COR-L47 (cell line): ENCODE measurements at places on chromosomes 6 and 20.

GRCh38 chr6:98747960-98748359 is 86.4 kb upstream of the POU3F2 start:
- DNase-seq: no peak

DNA sequence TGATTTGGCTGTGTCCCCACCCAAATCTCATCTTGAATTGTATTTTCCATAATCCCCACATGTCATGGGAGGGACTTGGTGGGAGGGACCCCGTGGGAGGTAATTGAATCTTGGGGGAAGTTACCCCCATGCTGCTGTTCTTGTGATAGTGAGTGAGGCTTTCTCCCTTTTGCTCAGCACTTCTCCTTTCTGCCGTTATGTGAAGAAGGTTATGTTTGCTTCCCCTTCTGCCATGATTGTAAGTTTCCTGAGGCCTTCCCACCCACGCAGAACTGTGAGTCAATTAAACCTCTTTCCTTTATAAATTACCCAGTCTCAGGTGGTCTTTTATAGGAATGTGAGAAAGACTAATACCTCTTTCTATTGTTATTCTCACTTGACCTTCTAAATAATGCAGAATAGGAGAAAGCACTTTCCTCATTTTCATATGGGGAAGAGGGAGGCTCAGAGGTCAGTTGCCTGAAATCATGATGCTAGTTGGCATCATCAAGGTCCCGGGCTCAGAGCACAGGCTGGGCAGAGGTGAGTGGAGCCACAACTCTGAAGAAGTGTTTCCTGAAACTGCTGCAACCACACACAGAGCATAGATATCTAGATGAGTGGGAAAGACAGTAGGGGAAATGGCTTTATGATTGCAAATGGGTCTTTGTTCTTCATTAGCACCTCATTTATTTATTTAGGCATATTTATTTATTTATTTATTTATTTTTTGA is 191.0 kb downstream of the QKI start:
- no peak for DNase-seq

DNA sequence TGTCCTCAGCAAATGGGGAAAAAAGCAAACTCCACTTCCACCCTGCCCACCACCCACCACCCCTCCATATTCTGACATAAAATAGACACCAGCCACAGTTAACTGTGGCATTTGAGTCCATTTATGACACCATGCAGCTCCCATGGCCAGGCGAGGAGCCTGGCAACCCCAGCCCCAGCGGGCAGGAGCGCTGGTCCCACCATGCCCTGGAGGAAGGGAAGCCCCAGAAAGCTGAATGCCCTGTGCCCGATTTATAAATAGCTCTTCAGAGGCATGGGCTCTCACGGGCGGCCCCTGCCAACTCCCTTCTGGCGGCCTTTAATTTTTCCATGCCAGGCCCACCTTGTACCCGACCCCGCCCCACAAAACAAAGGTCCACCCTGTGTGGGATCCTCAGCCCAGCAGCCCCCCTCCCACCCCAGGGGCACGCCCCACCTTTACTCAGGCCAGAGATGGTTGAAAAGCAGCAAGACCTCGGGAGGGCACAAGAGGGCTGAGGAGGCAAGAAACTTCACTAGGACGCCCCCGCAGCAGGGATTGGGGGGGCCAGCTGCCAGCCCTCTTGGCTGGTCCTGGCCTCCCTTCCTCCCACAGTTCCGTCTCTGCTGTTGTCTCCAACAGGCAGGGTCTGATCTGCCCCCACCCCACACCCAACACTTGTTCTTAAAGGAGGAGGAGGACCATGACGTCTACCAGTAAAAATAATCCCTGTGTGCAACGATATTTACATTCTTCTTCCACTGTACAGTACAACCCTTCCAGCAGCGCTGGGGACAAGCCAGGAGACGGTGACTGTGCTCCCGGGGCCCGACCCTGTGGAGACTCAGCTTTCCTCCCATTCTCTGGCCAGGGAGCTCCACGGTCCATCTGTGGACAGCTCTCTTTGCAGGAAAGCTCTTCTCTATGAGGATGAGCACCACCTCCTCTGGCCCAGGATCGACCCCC is 115.6 kb upstream of the CDYL start:
- no peak for DNase-seq

- no peak for DNase-seq
Measured at GRCh38 chr6:42222448-42222847, 4.8 kb upstream of the MRPS10 start.

- no peak for DNase-seq
Measured at GRCh38 chr6:31467151-31467550, 30.8 kb upstream of the MICB start.

GRCh38 chr20:19110881-19111460 is 101.5 kb upstream of the SLC24A3 start:
- no peak for DNase-seq

- DNase-seq: peak; percentile 52
Measured at GRCh38 chr6:38973178-38974057, 75.2 kb upstream of the GLP1R start.

DNA sequence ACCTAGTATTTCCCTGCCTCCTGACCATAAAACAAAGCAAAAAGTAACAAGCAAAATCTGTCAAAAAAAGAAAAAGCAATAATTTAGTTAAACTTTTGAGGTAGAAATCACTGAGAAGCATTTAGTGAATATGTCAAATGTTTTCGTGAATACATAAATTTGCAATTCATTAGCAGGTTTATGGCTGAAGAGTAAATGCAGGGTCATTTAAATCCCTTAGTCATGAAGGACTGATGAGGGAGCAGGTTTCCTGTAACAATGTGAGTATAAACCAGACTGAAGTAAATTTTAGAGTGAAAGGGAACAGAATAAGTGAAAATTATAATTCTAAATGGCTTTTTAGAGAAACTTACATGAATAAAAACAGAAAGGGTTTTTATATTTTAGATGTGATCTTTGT is 313.5 kb upstream of the MANEA start:
- no peak for DNase-seq

GRCh38 chr20:49990271-49990720 is 7.5 kb downstream of the SNAI1 start:
- no peak for DNase-seq

DNA sequence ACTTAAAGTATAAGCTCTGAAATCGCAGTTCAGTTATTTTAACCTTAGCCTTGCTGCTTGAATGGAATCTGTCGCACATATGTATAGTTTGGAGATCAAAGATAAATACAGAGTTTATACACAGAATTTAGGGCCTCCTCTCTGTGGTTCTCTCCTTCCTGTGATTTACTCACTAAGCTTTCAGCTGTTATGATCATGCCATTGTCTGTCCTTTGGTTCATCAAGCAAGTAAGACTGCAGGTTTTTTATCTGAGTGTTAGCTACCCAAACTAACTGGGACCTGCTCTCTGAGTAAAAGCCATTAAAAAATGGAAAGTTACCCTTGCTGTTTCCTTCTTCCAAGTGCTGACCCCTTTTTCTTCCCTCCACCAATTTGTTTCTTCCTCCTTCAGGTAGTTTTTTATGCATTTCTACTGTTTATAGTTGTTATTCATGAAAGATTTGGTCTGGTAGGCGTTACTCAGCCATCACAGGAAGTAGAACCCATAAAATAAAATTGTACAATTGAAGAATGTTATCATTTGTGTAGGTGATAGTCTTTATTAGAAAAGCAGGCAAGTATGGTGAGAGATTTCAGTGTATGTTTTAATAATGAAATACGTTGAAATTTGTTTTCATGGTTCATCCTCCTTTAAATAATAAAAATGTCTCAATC is 33.7 kb upstream of the SUMO4 start:
- no peak for DNase-seq
